Calu3 (cell line): ENCODE measurements at places on chromosomes 5 and 9. TPM values are rescaled to one million over a fixed set of nuclear protein-coding genes. Genes with fewer than 3 reads are reported as not detected.

DNA sequence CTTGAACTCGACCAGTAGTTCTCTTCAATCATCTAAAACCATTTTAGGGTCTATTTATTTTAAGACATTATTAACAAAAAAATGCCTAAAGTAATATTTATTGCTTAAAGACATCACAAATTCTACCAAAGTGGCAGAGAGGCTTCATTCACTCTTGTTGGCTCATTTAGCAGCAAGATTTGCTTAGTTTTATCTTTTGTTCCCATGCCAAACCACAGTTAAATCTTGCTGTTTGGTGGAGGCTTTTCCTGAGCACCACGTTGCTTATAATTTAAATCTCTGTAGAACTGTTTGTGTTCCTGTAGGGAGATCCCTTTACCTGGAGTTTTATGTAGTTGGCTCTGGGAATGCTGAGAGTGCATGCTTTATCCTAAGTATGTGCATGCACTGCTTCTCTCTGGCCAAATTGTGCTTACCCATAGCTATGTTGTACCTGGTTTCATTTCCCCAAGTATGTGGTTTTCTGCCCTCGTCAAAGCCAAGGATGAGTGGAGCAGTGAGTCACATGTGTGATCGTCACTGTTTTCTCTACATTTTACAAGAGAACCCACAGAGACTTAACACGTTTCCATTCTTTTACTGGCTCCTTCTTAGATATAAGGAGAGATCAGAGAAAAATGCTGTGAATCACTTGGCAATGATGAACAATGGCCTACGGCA, 42.1 kb upstream of the MAST4 start:
- DNase-seq = no peak
- no peak overlapping the region for H3K27ac ChIP-seq
- H3K4me1 ChIP-seq = no peaks in the 10 kb centered on the region
- H3K4me3 ChIP-seq = no peak overlapping the region
- no peaks in the 10 kb centered on the region for H3K36me3 ChIP-seq

GRCh38 chr9:18786196-18786595, 246.8 kb downstream of the SAXO1 start:
- no peak overlapping the region for H3K4me3 ChIP-seq
- H3K4me1 ChIP-seq = no peaks in the 10 kb centered on the region
- H3K27me3 ChIP-seq = peaks cover 39% of the 10 kb centered on the region
- DNase-seq = no peak
- H3K27ac ChIP-seq = no peak overlapping the region

- H3K36me3 ChIP-seq = no peaks in the 10 kb centered on the region
- H3K4me3 ChIP-seq = no peak overlapping the region
- DNase-seq = no peak
- H3K4me1 ChIP-seq = no peaks in the 10 kb centered on the region
Observed at GRCh38 chr9:5095795-5096194, 89.6 kb downstream of the INSL6 start.

MATR3 gene
- 228 and 230 TPM in 2 replicates for total RNA-seq

HAVCR1 gene
- total RNA-seq = 5.8 and 6.0 TPM in 2 replicates

GRCh38 chr9:90568667-90569066, 74.0 kb downstream of the DIRAS2 start:
- H3K27ac ChIP-seq = no peak overlapping the region
- H3K36me3 ChIP-seq = no peaks in the 10 kb centered on the region
- no peaks in the 10 kb centered on the region for H3K27me3 ChIP-seq
- H3K4me1 ChIP-seq = no peaks in the 10 kb centered on the region
- no peak for DNase-seq

DNA sequence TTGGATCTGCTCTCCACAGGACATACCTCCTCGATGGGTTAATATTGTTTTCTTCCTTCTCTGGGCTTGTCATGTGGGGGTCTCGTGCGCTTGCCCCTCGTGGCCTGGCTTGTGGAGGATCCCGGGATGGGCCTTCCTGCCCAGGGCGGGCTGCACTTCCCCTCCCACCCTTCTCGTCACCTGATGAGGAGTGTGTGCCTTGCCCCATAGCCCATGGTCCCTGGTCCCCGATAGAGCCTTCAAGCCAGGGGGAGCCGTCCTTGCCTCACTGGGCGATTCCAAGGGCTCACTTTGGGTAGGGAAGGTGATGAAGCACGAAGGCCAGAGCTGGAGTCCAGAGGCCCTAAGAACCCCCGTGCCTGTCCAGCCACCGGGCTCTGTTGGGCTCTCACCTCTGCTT, 28.7 kb downstream of the DYNC2I2 start:
- no peaks in the 10 kb centered on the region for H3K4me1 ChIP-seq
- no peak for DNase-seq
- peaks cover 61% of the 10 kb centered on the region for H3K36me3 ChIP-seq
- H3K4me3 ChIP-seq = no peak overlapping the region
- H3K27me3 ChIP-seq = no peaks in the 10 kb centered on the region

DBH gene
- not detected in 2 replicates for total RNA-seq

NDST1 gene
- total RNA-seq = 62.5 and 72.6 TPM in 2 replicates

DNA sequence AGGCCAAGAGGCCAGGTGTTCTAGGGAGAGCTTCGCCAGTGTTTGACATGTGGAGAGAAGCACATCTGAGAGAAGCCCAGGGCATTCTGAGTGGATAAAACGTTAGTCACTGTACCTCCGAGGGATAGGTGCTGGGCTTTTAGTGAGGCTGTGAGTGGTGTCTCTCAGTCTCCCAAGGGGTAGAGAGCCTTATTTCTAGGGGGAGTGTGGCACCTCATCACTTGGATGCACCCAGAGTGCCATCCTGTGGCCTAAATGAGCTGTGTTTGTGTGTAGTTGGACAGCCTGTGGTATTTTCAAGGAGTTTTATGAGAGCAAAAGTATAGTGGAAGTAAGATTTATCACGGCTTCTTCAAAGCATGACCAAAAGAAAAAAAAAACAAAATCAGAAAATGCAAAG, 1046.9 kb upstream of the WWC1 start:
- no peak overlapping the region for H3K27ac ChIP-seq
- no peak overlapping the region for H3K4me3 ChIP-seq
- no peaks in the 10 kb centered on the region for H3K36me3 ChIP-seq
- peak; percentile 41 for DNase-seq
- H3K4me1 ChIP-seq = no peaks in the 10 kb centered on the region

LAMC3 gene
- total RNA-seq = not detected in 2 replicates

- H3K36me3 ChIP-seq = no peaks in the 10 kb centered on the region
- peaks cover 84% of the 10 kb centered on the region for H3K27me3 ChIP-seq
- DNase-seq = no peak
- no peak overlapping the region for H3K4me3 ChIP-seq
- H3K27ac ChIP-seq = no peak overlapping the region
Observed at GRCh38 chr5:128766406-128766805, 198.9 kb upstream of the SLC27A6 start.

- H3K27ac ChIP-seq = no peak overlapping the region
- no peak overlapping the region for H3K4me3 ChIP-seq
- no peaks in the 10 kb centered on the region for H3K27me3 ChIP-seq
- H3K36me3 ChIP-seq = no peaks in the 10 kb centered on the region
Observed at GRCh38 chr5:110201791-110202190, 512.1 kb downstream of the MAN2A1 start.

CDHR2 gene
- total RNA-seq = 7.8 and 13.3 TPM in 2 replicates

- H3K4me3 ChIP-seq = no peak overlapping the region
- H3K27ac ChIP-seq = no peak overlapping the region
- no peak for DNase-seq
Observed at GRCh38 chr9:121949364-121949763, 143.7 kb downstream of the TTLL11 start.

- H3K4me3 ChIP-seq = peak overlapping the region; percentile 92
- peak overlapping the region; percentile 64 for H3K27ac ChIP-seq
- DNase-seq = no peak
- peaks cover 86% of the 10 kb centered on the region for H3K36me3 ChIP-seq
- H3K27me3 ChIP-seq = no peaks in the 10 kb centered on the region
Observed at GRCh38 chr5:74638970-74639806, 1.3 kb downstream of the ENC1 start.

CAVIN4 gene
- 0.37 and 0.52 TPM in 2 replicates for total RNA-seq

GRCh38 chr9:4297786-4298254, 2.0 kb downstream of the GLIS3 start:
- peaks cover 65% of the 10 kb centered on the region for H3K36me3 ChIP-seq
- H3K4me1 ChIP-seq = peaks cover 50% of the 10 kb centered on the region
- H3K4me3 ChIP-seq = peak overlapping the region; percentile 85
- no peaks in the 10 kb centered on the region for H3K27me3 ChIP-seq
- H3K27ac ChIP-seq = peak overlapping the region; percentile 97

GRCh38 chr9:86405926-86406325, 51.7 kb upstream of the TUT7 start:
- peaks cover 18% of the 10 kb centered on the region for H3K4me1 ChIP-seq
- no peak for DNase-seq
- no peaks in the 10 kb centered on the region for H3K36me3 ChIP-seq
- H3K27ac ChIP-seq = no peak overlapping the region

GRCh38 chr9:117622347-117622746, 81.9 kb upstream of the TLR4 start:
- no peaks in the 10 kb centered on the region for H3K36me3 ChIP-seq
- no peak overlapping the region for H3K27ac ChIP-seq
- no peak overlapping the region for H3K4me3 ChIP-seq
- H3K27me3 ChIP-seq = no peaks in the 10 kb centered on the region

DNA sequence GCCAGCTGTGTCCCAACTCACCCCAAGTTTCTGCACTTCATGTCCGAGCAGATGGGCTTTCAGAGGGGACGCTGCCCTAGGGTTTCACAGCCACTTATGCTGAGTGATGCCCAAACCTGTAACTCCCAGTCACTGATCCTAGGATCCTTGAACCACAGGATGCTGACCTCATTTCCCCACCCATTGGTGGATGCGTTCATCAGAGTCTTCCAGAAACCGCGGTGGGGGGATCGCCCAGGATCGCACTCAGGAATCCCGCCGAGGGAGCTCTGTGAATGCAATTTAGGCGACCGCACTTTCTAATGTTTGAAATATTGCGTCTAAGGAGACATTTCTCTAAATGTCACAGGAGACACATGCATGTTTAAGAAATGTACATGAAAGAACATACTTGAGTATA, 212.3 kb upstream of the IRX4 start:
- H3K27ac ChIP-seq = no peak overlapping the region
- no peak for DNase-seq
- no peaks in the 10 kb centered on the region for H3K4me1 ChIP-seq
- H3K4me3 ChIP-seq = no peak overlapping the region

DNA sequence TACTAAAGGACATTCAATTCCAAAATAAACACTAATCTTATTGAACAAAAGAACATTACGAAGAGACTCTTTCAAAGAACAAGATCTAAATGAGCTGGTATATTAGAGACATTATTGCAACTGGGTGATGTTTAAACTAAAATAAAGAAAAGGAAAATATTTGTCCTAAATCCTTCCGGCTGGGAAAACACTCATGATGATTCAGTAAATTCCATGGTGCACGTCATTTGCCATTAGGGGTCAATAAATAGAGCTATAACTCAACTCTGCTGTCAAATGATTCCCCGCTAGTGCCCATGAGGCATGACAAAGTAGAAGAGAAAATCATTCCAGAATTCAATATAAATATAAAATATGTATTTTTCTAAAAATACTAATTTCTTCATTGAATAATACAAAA, 565.5 kb upstream of the TUSC1 start:
- no peak for DNase-seq
- H3K4me1 ChIP-seq = no peaks in the 10 kb centered on the region
- no peaks in the 10 kb centered on the region for H3K36me3 ChIP-seq

DNA sequence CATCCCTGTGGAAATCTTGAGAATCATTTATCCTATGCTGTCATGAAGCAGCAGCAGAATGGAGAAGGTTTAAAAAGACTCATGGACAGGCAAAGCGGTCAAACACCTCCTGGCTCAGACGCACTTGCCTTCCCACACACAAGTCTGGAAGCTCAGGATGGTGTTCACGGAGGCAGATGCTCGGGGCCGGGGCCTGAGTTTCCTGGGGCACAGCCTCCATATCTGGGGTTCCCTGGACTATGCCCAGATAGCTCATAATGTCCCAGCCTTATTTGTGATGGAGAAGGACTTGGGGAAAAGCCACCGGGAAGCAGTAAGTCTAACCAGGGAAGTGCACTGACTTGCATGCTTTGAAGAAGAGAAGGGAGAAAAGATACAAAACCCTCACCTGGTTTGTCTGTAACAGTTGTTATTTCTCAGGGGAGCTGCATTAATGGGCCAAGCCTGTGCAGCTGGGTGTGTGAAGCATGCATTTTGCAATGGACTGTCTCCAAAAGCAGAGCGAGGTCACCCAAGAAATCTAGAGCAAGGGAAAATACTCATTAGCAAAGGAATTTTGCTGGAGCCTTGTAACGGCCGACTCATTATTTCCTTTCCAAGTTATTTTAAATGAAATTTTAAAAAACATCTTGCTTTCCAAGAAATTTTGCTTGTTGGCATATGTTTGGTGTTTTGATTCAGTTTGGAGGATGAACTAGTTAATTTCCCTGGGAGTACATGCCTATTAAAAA, 3.4 kb downstream of the S1PR3 start:
- no peak overlapping the region for H3K27ac ChIP-seq
- DNase-seq = no peak
- H3K36me3 ChIP-seq = no peaks in the 10 kb centered on the region
- no peaks in the 10 kb centered on the region for H3K27me3 ChIP-seq
- H3K4me1 ChIP-seq = no peaks in the 10 kb centered on the region

TSSK1B gene
- total RNA-seq = not detected in 2 replicates

- no peaks in the 10 kb centered on the region for H3K27me3 ChIP-seq
- no peak overlapping the region for H3K4me3 ChIP-seq
- DNase-seq = no peak
- no peaks in the 10 kb centered on the region for H3K36me3 ChIP-seq
Observed at GRCh38 chr5:172446336-172447051, 7.8 kb downstream of the SH3PXD2B start.

- no peak overlapping the region for H3K4me3 ChIP-seq
- H3K4me1 ChIP-seq = no peaks in the 10 kb centered on the region
- no peak overlapping the region for H3K27ac ChIP-seq
- peaks cover 4% of the 10 kb centered on the region for H3K36me3 ChIP-seq
- DNase-seq = peak; percentile 34
Observed at GRCh38 chr5:1227667-1228066, 2.5 kb downstream of the SLC6A18 start.

- peaks cover 9% of the 10 kb centered on the region for H3K4me1 ChIP-seq
- no peak within 1 kb of the TSS for H3K27ac ChIP-seq
- H3K36me3 ChIP-seq = no peaks in the 10 kb centered on the region
- H3K27me3 ChIP-seq = no peaks in the 10 kb centered on the region
Observed at GRCh38 chr9:12693141-12693540, at the start of gene TYRP1. TYRP1 (plus strand) TSS chr9:12693385; CDS start chr9:12693997, 612 bp downstream.

SLCO4C1 gene
- total RNA-seq = 3.4 and 4.4 TPM in 2 replicates

DNA sequence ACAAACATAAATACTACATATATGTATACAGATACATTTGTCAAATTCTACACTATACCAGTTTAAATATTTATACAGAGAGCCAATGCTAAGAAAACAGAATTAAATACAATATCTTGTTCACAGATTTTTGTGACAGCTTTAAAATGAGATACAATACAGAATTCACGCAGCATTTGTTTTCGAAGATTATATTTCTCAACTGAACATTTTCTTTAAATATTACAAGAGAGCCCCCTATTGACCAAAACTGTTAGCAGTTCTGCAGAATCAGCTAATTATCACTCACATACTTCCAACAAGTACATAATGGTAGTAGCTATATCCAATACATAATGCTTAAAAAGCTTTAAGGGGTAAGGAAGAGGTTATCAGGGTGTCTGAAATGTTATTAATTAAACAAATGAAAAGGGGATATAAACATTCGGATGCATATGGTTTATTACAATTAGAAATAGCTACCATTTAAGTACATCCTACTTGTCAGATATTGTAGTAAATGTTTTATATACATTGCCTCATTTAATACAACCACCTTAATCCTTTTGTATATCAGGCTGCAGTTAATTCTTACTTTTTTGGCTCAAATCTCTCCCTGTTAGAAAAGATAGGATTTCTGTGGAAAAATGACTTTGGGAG, 31.7 kb downstream of the ZDHHC21 start:
- no peaks in the 10 kb centered on the region for H3K27me3 ChIP-seq
- no peaks in the 10 kb centered on the region for H3K4me1 ChIP-seq
- no peak overlapping the region for H3K4me3 ChIP-seq
- no peak overlapping the region for H3K27ac ChIP-seq
